ENCODE measurements at places on chromosomes 13 and 19.
A peak's percentile ranks its signal among the peaks of the same experiment; 100 is the strongest.

DNA sequence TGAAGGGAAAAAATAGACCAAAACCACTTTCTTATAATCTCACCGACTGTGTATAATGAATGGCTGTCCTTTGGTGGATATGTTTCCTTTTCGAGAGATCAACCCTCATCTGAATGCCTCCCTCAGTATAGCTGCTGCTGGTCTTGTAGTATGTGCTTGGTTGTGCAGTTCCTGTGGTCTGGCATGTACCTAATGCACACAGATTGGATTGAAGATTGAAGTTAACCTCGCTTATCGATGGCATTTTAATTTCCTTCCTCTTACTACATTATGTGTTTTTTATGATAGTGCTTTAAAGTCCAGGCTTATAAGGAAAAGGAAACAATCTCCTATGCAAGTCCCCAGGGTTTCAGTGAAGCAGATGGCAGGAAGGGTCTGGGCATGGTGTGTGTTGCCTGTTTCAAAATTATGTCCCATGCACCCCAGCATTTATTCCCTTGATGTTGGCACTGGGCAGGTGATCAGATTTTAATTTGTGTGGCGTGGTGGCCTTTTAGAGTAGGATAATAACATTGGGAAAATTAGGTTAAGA is 334.1 kb downstream of the SHISA2 start:
- no peak for DNase-seq

DNA sequence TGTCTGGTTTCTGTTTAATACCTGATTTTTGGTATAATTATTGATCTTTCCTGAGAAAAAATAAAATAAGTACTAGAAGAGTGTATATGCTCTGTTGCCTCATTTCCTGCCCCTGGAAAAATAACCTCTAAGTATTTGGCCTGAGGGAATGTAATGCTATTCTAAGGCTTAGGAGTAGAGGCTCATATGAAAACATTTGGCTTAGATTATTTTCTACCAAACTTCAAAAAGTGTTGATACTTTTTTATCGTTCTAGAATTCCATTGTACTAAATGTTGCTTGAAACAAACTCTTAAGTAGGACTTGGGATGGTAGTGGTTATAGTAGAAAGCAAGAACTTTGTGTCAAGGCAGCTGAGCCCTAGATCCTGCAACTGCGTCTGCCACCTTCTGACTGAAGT is 57.8 kb downstream of the COG3 start:
- no peak for DNase-seq

GRCh38 chr13:74015137-74015536 is 119.1 kb downstream of the KLF12 start:
- DNase-seq = no peak

DNA sequence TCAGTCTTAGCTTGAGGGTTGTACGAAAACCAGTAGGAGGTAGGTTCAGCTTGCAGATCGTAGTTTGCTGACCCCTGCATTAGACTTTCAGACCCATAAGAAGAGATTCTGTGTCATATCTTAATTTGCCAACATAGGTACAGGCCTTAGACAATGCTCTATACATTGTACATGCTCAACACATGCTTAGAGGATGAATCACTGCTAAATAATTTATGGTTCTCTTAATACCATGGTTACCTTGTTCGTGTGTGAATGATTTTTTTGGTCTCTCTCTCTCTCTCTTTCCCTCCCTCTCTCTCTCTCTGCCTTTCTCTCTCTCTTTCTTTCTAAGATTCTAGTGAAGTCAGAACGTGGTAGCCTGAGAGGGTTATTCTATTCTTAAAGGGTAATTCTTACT is 112.2 kb downstream of the FGF14 start:
- DNase-seq = no peak

DNA sequence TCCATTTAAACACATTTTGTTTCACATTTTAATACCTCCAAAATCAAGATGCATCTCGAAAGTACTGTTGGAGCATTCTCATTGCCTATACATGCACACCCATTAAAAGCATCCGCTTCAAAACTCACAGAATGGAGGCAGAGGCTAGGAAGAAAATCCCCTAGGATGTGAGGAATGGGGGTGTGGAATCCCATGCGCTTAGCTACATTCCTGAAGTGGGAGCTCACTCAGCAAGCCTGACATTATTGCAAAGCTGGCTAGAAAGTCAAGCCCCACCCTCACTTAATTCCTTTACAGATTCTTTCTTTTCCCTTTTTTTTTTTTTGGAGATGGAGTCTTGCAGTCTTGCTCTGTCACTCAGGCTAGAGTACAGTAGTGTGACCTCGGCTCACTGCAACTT is 4.6 kb upstream of the FAM32A start:
- DNase-seq = no peak

- no peak for DNase-seq
Observed at GRCh38 chr13:76778853-76779252, 107.4 kb downstream of the KCTD12 start.

DNA sequence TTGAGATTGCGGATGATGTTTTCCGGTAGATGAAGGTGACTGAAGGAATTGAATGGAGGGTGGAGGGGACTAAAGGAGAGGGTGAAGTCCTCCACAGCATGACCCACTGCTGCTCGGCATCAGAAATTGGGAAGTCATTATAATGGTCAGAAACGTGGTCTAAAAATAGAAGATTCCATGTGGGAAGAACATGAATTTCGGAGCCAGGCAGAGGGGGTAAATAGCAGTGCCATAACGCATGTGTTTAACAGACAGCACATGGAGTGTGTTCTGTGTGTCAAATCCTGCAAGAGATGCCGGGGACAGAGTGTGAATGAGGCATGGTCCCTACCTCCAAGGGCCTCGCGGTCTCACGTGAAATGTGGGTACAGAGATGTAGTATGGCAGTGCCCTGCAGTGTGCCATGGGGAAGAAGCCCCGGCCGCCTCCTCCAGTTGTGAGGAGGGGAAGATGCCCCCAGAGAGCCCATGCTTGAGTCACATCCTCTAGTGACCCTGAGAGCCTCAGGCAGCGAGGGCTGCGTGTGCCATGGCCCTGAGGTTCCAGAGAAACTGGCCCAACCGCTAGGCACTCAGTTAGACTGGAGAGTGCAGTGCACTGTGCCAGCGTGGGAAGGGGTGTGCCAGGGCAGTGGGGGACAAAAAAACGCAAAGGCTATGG is 106.1 kb downstream of the COL4A2 start:
- no peak for DNase-seq

GRCh38 chr19:5805462-5806132 is 730 bp downstream of the NRTN start:
- DNase-seq = peak; percentile 51

- DNase-seq = no peak
Observed at GRCh38 chr13:43128504-43128961, 105.1 kb downstream of the DNAJC15 start.

DNA sequence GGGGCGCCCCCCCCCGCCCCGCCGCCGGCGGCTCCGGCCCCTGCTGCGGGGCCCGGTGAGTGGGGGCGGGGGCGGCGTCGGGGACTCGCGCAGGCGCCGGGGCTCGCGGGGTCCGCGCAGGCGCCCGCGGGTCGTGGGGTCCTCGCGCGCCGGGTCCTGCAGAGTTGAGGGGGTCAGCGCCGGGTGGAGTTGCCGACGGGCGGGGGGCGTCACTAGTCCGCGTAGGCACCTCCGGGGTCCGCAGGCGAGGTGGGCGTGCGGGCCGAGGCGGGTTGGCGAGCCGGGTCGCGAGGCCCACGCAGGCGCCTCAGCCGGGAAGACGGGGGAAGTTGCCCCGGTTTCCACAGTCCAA is 365 bp downstream of the PPP6R1 start:
- DNase-seq = no peak
